Activated CD8-positive, alpha-beta memory T cell treated with anti-CD3 and anti-CD28 coated beads for 1 hour (primary cell): ENCODE measurements at places on chromosomes 4 and X.

- DNase-seq = no peak
Measured at GRCh38 chrX:126485409-126485808, 67.2 kb downstream of the DCAF12L1 start.

DNA sequence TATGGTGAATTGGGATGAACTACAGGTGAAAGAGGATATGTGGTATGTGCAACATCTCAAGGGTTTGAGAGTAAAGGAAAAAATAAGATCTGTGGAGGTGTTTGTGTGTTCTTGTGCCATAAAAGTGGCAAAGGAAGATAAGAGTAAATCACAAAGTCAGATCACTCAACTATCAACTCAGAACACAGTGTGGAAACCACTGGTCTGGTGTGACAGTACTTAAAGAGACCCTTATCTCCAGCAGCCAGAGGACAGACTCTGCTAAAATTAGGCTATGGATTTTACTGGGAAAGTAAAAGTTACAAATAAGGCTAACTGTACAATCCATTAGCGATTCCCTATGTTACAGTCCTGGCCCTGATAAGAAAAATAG, 54.0 kb upstream of the PRDM8 start:
- no peak for DNase-seq

GRCh38 chr4:120443116-120443515, 376.5 kb upstream of the MAD2L1 start:
- DNase-seq = no peak

- no peak for DNase-seq
Measured at GRCh38 chr4:74262522-74262921, 45.7 kb upstream of the EPGN start.

DNA sequence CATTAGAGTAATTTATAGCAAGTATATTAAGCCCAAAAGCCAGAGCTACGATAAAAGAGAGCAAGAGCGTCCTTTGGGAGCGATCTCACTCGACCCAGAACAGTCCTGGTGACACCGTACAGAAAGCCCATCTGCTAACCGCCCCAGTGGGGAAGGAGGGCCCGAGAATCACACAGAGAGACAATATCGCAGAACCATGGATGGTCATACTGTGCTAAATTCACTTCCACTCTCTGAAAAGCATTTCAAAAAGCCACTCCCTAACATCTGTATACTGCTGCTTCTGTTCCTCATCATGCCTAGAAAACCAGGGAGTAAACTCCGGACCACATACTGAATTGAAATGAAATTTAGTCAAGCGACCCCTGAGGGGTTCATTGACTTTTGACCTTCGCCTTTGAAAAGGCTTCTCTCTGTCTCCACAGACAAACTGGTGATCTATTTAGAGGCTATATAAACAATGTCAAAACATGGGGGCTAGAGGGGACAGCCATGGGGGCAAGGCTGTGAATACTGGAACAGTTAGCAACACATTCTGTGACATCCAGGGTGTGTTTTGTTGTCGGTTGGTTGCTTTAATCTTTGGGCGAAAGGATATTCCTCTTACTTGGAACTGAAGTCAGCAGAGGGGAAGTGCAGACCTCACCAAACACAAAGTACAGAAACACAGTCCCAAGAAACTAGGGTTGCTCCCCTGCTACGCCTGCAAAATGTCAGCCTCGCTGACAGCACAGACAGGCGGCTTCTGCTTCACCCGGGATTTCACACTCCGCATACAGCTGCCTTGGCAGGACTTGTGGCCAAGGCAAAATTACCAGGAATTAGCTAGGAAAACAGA, 129.0 kb upstream of the RASGEF1B start:
- DNase-seq = no peak

DNA sequence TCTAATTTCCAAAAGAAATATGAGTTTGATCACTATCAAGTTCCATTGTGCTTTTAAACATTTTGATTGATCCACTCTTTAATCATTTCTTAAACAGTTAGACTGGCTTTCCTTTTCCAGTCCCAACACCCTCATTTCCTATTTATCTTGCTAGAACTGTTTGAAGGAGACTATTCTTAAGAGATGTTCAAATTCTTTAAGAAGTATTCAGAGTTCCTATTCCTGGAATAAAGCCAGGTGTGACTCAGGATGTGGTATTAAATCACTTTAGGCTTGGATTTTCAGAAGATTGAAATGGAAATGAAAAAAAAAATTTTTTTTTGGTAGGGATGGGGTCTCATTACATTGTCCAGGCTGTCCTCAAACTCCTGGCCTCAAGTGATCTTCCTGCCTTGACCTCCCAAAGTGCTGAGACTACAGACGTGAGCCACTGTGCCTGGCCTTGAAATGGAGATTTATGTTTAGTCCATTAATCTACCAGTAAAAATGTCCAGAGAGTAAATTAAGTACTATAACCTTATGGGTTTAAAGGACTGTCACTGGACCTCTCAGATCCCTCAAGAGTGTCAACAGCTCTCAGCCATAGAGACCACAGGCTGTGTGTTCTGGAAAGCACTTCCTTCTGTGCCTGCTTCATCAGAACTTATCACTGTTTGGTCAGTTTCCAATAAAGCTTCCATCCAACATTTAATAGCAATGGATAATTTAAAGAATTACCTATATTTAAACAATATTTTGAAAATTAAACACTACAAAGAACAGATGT, 90.7 kb downstream of the CDS1 start:
- no peak for DNase-seq

DNA sequence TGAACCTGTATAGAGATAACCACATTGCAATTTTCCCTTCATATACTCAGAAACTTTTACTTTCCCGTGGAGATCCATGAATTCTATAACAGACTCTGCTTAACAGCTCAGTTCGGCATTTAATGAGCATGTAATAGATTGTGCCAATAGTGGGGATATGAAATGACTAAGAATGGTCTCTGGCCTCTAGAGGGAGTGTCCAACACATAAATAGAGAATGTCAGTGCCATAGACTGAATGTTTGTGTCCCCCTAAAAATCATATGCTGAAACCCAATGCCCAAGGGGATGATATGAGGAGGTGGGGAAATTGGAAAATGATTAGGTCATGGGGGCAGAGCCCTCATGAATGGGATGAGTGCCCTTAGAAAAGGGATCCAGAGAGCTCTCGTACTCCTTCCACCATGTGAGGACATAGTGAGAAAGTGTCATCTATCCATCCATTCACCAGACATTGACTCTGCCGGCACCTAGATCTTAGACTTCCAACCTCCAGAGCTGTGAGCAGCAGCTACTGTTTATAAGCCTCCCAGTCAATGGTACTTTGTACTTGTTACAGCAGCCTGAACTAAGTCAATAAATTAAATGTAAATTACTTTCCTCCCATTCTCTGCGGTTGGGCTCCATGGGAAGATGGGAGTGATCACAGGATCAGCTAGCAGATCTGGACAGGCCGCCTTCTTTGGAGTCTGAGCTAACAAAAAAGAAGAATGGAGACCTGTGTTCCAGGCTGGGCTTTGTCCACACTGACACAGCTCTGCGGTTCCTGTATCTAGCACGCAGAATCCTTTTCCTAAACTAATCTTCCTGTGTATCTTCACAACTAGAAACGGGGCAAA, 28.1 kb upstream of the HPSE start:
- no peak for DNase-seq

DNA sequence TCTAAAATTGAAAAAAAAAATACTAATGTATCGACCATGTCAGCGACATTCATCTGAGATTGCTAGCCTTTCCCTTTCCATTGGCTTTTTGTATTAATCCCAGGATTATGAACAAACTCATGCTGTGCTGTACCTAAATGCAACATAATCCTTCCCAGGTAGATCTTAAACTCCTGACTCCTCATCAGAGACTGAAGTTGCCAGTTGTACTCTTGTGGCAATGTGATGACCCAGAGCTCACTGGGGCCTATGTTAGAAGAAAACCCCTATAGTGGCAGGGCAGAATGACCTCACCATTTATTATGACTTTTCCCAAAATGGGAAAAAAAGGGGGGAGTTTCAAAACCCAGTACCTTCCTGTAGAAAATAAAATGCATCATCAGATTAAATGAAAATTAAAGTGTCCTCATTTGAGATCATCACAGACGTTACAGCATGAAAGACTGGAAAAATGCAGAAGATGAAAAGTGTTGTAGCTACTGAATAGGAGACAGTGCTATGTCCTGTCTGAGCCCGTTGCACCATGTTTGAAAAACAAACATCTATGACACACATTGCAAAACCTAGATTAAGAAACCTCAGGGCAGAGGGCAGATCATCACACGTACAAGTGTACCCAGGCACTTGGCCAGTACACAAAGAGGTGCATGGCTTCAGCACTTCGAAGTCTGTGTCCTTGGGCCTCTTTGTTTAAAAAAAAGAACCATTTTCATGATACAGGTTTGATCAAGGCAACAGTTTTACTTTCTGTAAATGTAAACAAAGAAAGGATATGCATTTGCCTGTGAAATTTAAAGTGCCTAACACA, 6.8 kb upstream of the ACSL4 start:
- DNase-seq = no peak

GRCh38 chr4:160814726-160815125, 1349.1 kb downstream of the FSTL5 start:
- DNase-seq = no peak

DNA sequence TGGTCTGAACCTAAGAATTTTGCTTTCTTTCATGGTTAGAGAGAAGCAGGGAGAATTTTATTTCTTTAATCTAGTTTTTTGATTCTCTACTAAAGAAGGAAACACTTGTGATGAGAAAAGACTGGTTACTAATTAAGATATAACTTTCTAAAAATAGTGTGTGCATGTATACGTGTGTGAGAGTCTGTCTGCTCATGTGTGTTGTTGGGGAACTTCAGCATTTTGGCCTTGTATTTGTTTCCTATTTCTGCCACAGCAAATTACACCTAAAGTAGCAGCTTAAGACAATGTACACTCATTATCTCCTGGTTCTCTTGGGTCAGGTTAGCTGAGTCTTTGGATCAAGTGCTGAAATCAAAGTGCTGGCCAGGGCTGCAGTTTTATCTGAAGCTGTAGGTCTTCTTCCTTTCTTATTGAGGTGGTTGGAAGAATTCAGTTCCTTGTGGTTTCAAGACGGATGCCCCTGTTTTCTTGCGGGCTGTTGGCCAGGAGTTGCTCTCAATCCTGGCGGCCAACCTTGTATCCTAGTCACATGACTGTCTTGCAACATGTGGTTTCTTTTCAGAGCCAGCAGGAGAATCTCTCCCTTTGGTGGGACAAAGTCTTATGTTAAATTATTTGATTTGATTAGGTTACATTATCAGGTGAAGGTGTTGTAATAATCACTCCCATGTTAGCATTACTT, 188.4 kb upstream of the CLNK start:
- DNase-seq = no peak

DNA sequence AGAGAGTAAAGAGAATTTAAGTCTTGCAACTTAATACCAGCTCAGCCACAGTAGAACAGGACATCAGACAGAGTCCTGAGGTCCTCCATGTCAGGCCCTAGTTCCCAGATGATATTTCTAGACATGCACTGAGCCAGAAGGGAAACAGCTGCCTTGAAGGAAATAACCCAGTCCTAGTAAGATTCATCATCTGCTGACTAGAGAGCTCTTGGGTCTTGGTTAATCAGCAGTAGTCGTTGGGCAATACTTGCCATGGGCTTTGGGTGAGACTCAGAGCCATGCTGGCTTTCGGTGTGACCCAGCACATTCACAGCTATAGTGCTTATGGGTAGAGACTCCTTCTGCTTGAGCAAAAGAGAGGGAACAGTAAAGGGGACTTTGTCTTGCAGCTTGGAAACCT, 379.1 kb downstream of the AR start:
- no peak for DNase-seq

GRCh38 chr4:69124941-69125340, 28.7 kb downstream of the UGT2B7 start:
- no peak for DNase-seq

GRCh38 chr4:93396272-93396671, 432.3 kb upstream of the ATOH1 start:
- no peak for DNase-seq

- DNase-seq = no peak
Measured at GRCh38 chrX:99588936-99589335, 821.1 kb downstream of the PCDH19 start.

DNA sequence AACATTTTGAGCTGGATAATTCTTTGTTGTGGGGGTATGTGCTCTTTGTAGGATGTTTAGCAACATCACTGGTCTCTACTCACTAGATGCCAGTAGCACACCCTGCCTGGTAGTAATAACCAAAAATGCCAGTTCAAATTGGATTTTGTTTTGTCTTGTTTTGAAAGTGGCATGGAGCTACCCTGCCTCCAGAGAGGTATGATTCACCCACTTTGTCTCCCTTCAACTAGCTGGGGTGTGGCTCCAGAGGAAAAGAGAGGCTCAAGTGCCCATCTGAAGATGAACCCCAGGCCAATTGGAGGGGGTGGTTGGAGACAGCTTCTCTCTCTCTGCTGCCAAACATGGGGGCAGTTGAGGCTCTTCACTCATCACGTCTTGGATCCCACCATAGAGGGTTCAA, 34.5 kb downstream of the NIPAL1 start:
- DNase-seq = no peak

DNA sequence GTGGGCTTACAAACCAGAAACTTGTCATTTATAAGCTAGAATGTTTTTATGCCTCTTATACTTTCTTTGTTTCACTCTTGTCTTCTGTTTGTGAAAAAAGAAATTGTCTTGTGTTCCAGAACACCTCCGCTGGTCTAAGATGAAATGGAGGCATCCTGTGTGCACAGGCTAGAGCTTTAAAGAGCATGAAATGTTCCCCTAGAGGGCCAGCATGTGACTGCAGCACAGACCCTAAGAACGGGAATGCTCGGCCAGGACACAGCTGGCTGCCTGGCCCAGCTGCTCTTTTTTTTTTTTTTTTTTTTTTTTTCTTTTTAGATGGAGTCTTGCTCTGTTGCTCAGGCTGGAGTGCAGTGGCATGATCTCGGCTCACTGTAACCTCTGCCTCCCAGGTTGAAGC, 33.6 kb downstream of the SETD7 start:
- DNase-seq = no peak

GRCh38 chrX:21930986-21931385, 9.5 kb upstream of the SMS start:
- DNase-seq = no peak

GRCh38 chr4:8739820-8740665, 131.6 kb downstream of the HMX1 start:
- DNase-seq = no peak

- DNase-seq = no peak
Measured at GRCh38 chrX:137896123-137896522, 330.2 kb downstream of the ZIC3 start.

- DNase-seq = no peak
Measured at GRCh38 chr4:3818371-3818770, 52.2 kb downstream of the ADRA2C start.

DNA sequence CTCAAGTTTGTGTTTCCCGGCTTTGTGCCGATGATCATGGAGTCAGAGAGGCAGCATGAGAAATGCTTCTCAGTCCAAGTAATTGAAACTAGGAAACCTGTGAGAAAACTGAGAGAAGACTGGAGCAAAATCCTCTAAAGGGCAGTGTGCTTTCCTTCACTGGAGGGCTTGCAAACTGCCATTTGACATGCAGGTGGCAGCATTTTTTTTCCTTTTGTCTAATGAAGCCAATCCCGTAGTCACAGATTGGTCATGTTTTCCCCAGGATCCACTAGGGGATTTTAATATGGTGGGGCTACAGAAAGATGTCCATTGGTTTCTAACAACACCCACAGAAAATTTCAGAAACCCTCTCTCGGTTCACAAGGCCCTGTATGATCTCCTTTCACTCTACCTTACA, 117.4 kb upstream of the NUDT10 start:
- no peak for DNase-seq
